Left ventricle myocardium superior (tissue), 1 donor: ENCODE measurements at places on chromosomes 7 and 10. TPM values are rescaled to one million over a fixed set of nuclear protein-coding genes. Genes with fewer than 3 reads are reported as not detected.

DNA sequence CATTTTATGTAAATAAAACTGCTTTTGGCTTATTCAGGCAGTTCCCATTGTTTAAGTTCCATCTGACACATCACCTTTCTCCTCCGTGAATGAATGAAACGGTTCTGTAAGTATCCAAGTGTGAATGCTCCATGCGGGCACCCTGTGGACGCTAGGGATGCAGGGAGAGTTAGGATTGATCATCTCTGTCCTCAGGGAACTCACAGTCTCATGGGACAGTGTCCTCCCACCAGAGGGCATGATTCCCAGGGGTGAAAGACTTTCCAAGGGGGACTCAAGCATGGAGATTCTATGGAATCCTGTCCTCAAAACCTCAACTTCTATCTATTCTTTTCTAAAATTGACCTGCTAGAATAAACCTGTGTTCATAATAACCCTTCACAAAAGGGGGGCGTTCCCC lies 98.8 kb downstream of the HECW1 start:
- DNase-seq = no peak

GRCh38 chr7:156074982-156075615 lies 262.8 kb upstream of the SHH start:
- no peak for DNase-seq

- DNase-seq = no peak
Observed at GRCh38 chr10:101812606-101813005, 5.6 kb downstream of the OGA start.

GRCh38 chr10:60042914-60043313 lies 136.6 kb upstream of the CCDC6 start:
- no peak for DNase-seq

DNA sequence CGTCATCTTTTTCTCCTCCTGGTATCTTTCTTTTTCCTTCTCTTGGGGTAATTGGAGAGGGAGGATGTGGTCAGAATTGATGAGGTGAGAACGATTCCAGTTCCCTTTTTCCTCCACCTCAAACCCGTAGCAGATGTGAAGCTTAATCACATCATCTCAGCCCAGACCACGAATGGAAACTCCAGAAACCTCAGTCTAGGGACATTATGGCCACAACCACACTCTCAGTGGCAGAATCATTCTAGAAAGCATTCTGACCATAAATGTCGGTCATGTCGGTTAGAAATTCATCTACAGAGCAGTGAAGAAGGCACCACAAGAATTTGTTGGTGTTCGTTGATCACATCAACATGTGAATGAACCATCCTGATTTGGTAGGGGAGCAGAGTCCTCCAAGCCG lies 78.7 kb downstream of the GATA3 start:
- DNase-seq = no peak

The UPK3BL2 gene
- 2.9 TPM for total RNA-seq

The VWA2 gene
- not detected for total RNA-seq
